Nasal cavity respiratory epithelium epithelial cell of viscerocranial mucosa (primary cell): ENCODE measurements at places on chromosomes 1 and 21. TPM values are rescaled to one million over a fixed set of nuclear protein-coding genes. Genes with fewer than 3 reads are reported as not detected.

Gene NCAM2
- 0.50 TPM in 1 of 2 replicates, not detected in the other for total RNA-seq

Gene C1orf167
- total RNA-seq: 0.07 TPM in 1 of 2 replicates, not detected in the other

Gene SPRR3
- total RNA-seq: 67.3 and 122 TPM in 2 replicates

Gene AMY2B
- 2.1 and 2.7 TPM in 2 replicates for total RNA-seq
